ENCODE measurements at places on chromosomes 12 and 14. TPM values are rescaled to one million over a fixed set of nuclear protein-coding genes. Genes with fewer than 3 reads are reported as not detected.
A peak's percentile ranks its signal among the peaks of the same experiment; 100 is the strongest.

- H3K27ac ChIP-seq, result no peak overlapping the region
- no peak overlapping the region for H3K4me3 ChIP-seq
- no peaks in the 10 kb centered on the region for H3K27me3 ChIP-seq
- H3K4me1 ChIP-seq, result peaks cover 10% of the 10 kb centered on the region
- H3K36me3 ChIP-seq, result no peaks in the 10 kb centered on the region
Observed at GRCh38 chr12:45745861-45746277, 16.4 kb downstream of the ARID2 start.

KLRK1 gene
- 1.9 TPM for total RNA-seq

DNA sequence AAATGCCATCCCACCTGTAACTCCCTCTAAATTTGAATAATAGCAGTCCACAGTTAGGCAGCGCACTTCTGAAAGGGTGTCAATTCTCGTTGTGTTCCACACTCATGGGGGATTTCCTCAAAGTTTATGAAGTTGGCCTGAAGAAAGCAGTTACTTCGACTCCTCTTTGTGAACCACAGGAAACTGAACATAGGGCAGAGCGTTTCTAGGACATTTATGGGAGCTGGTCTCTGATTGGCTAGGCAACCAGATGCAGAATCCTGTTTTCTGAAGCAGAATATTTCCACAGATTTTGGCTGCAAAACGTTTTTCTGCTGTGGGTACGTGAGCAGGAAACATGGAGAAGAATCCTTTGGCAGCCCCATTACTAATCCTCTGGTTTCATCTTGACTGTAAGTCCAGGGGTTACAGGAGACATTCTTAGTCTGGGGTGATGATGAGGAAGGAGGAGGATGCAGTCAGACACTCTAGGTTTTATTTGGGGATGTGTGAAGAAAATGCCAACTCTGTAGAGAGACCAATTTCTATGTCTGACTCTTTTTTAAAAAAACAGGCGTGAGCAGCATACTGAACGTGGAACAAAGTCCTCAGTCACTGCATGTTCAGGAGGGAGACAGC lies 431.5 kb upstream of the OR4E1 start:
- peaks cover 5% of the 10 kb centered on the region for H3K27me3 ChIP-seq
- H3K36me3 ChIP-seq, result no peaks in the 10 kb centered on the region
- no peak overlapping the region for H3K4me3 ChIP-seq
- no peaks in the 10 kb centered on the region for H3K4me1 ChIP-seq
- H3K27ac ChIP-seq, result no peak overlapping the region
- no peak for DNase-seq

DNA sequence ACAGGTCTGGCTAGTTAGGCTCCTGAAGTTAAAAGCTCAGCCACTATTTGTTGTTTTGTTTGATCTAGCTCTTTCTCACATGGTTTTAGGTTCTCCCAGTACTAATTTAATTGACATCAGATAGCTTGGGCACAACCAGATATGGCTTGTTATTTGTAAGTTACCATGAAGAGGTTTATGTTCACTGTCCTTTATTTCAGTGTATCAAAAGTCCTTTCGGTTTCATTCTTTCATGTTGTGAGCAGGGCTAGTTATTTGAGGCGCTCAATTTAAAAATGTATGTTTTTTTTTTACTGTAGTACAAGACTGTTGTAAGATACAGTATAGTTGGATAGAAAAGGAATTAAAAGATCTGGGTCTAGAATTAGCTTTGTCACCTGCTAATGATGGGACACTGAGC lies 7.0 kb downstream of the GPX2 start:
- no peak overlapping the region for H3K4me3 ChIP-seq
- no peak for DNase-seq
- peak overlapping the region; percentile 10 for H3K27ac ChIP-seq
- H3K4me1 ChIP-seq, result peaks cover 28% of the 10 kb centered on the region
- H3K36me3 ChIP-seq, result peaks cover 75% of the 10 kb centered on the region
- H3K27me3 ChIP-seq, result no peaks in the 10 kb centered on the region

GRCh38 chr14:82776958-82777357 lies 1243.3 kb upstream of the SEL1L start:
- no peaks in the 10 kb centered on the region for H3K27me3 ChIP-seq
- no peak overlapping the region for H3K4me3 ChIP-seq
- H3K36me3 ChIP-seq, result no peaks in the 10 kb centered on the region
- H3K27ac ChIP-seq, result no peak overlapping the region

- peak overlapping the region; percentile 74 for H3K4me3 ChIP-seq
- H3K36me3 ChIP-seq, result no peaks in the 10 kb centered on the region
- no peaks in the 10 kb centered on the region for H3K27me3 ChIP-seq
- H3K4me1 ChIP-seq, result no peaks in the 10 kb centered on the region
Observed at GRCh38 chr12:14367040-14367661, 1.7 kb downstream of the ATF7IP start.

DENND5B gene
- total RNA-seq, result 45.4 TPM

FOXN4 gene
- total RNA-seq, result not detected

DNA sequence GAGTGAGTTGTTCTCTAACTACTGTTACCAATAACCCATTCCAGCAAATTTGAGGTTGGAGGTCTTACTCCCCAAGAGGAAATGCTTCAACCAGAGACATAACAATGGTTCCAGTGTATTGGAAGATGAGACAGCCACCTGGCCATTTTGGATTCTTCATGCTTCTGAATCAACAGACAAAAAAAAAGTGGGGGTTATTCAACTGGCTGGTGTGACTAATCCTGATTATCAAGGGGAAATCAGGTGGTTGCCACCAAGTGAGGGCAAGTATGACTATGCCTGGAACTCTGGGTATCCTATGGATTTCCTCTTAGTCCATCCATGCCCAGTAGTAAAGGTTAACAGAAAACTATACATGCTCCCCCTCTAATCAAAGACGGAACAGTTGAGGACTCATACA lies 29.9 kb upstream of the ZNF641 start:
- no peak overlapping the region for H3K27ac ChIP-seq
- no peaks in the 10 kb centered on the region for H3K4me1 ChIP-seq
- H3K27me3 ChIP-seq, result no peaks in the 10 kb centered on the region
- no peak for DNase-seq
- no peaks in the 10 kb centered on the region for H3K36me3 ChIP-seq
- no peak overlapping the region for H3K4me3 ChIP-seq

Measured in heart right ventricle (tissue), 16 donors.